ENCODE measurements at places on chromosomes 16 and 17. TPM values are rescaled to one million over a fixed set of nuclear protein-coding genes. Genes with fewer than 3 reads are reported as not detected.

DNA sequence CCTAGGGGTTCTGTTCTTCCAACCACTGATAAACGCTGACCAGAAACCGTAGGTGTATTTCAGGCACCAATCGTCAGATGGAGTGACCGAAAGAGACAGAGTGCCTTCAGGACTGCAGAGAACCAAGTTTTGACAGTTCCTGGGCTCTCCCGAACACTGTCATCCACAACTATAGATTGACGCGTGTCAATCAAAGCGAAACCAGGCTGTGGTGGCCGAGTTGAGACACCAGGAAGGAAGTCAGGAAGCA lies 11.9 kb upstream of the AURKB start:
- H3K4me3 ChIP-seq: peak overlapping the region; percentile 98
- H3K27me3 ChIP-seq: peaks cover 14% of the 10 kb centered on the region
- peaks cover 29% of the 10 kb centered on the region for H3K36me3 ChIP-seq
- peaks cover 44% of the 10 kb centered on the region for H3K4me1 ChIP-seq
- peak; percentile 87 for DNase-seq

Gene HOXB3
- 2.6 TPM for total RNA-seq

GRCh38 chr17:75335315-75335714 lies 46.1 kb upstream of the SLC25A19 start:
- peaks cover 62% of the 10 kb centered on the region for H3K4me1 ChIP-seq
- no peak overlapping the region for H3K4me3 ChIP-seq
- H3K36me3 ChIP-seq: peaks cover 6% of the 10 kb centered on the region
- H3K27me3 ChIP-seq: no peaks in the 10 kb centered on the region

DNA sequence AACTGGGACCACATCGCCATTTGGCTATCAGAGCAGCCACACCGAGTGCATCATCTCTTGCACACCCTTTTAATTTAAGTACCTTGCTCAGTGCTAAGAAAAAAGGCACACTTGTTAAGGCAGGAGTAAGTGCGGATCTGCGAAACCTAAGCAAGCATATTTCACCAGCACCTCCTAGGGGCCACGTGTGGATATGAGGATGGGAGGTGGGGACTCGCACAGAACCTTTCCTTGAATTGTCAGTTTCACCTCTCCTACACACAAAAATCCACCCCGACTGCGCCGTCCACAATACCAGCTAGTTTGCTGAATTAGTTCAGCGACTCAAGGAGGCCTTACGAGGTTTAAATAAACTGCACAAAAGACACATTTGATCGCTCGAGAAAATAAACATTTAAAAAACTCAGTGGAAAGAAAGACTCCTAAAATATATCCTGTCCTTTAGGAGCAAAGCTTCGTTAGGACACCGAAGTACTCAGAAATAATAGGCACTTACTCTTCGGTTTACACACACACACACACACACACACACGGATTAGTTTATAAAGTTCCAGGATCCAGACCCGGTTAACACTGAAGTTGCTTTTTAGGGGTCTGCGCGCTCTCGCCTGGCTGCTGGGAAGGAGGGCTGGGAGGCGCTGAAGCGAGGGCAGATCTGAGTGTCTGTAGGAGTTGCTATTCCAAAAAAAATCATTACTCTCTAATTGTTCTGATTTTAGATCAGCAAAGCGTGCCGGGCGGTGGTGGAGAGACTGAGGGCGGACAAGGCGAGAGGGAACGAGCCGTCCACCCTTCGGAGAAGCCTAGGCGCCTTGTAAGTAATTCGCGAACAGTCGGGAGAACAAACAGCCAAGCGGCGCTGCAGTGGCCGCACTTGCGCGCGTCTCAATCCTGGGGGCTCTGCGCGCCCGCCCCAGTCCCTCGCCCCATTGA lies 1.0 kb upstream of the KCNJ2 start:
- peak; percentile 39 for DNase-seq
- peaks cover 59% of the 10 kb centered on the region for H3K27me3 ChIP-seq
- H3K4me1 ChIP-seq: peaks cover 20% of the 10 kb centered on the region
- no peak overlapping the region for H3K27ac ChIP-seq
- H3K4me3 ChIP-seq: peak overlapping the region; percentile 28

DNA sequence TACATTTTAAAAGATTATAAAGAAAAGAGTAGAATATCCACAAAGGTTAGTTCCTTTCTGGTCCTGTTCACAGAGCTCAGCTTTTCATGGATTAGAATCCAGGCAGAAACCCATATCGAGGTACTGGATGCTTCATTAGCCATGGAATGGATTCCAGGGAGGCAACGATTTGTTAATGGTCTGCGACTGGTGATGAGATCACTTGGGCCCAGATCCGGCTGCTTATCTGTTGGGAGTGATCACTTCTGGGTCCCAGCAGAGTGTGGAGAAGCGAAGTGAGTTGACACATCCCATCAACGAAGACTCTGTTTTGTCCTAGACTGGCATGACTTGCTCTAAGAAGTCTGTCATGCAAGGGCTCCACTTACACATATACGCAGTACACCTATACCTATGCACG lies 165.8 kb downstream of the MAF start:
- H3K27me3 ChIP-seq: no peaks in the 10 kb centered on the region
- H3K4me1 ChIP-seq: no peaks in the 10 kb centered on the region
- no peak overlapping the region for H3K4me3 ChIP-seq
- no peaks in the 10 kb centered on the region for H3K36me3 ChIP-seq
- DNase-seq: no peak
- no peak overlapping the region for H3K27ac ChIP-seq

GRCh38 chr17:81537343-81537855 lies 9.2 kb downstream of the FSCN2 start:
- H3K27me3 ChIP-seq: peaks cover 14% of the 10 kb centered on the region
- H3K4me1 ChIP-seq: no peaks in the 10 kb centered on the region
- peaks cover 14% of the 10 kb centered on the region for H3K36me3 ChIP-seq
- H3K27ac ChIP-seq: no peak overlapping the region
- H3K4me3 ChIP-seq: no peak overlapping the region
- DNase-seq: peak; percentile 46

Gene CYTH1
- total RNA-seq: 184 TPM

- no peaks in the 10 kb centered on the region for H3K27me3 ChIP-seq
- H3K27ac ChIP-seq: peak overlapping the region; percentile 39
- peaks cover 14% of the 10 kb centered on the region for H3K36me3 ChIP-seq
Measured at GRCh38 chr16:50093607-50094539, 28.1 kb downstream of the HEATR3 start.

DNA sequence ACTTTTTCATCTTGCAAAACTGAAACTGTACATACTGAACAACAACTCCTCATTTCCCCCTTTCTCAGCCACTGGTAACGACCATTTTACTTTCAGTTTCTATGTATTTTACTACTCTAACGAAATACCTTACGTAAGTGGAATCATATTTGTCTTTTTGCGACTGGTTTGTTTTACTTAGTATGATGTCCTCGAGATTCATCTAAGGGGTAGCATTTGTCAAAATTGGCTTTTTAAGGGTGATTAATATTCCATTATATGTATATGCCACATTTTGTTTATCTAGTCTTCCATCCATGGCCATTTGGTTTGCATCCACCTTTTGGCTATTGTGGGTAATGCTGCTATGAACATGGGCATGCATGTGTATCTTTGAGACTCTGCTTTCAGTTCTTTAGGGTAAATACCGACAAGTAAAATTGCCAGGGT lies 10.4 kb downstream of the KPNB1 start:
- H3K36me3 ChIP-seq: peaks cover 76% of the 10 kb centered on the region
- DNase-seq: no peak

Gene RABEP2
- 11.3 TPM for total RNA-seq

Gene CETP
- not detected for total RNA-seq

GRCh38 chr16:29989111-29989858 lies 6.1 kb downstream of the HIRIP3 start:
- no peak overlapping the region for H3K4me3 ChIP-seq
- H3K27me3 ChIP-seq: no peaks in the 10 kb centered on the region
- H3K27ac ChIP-seq: no peak overlapping the region
- no peak for DNase-seq
- H3K4me1 ChIP-seq: peaks cover 8% of the 10 kb centered on the region

Gene HIGD1B
- not detected for total RNA-seq

Gene RPH3AL
- 3.0 TPM for total RNA-seq
